ENCODE measurements at places on chromosomes 4 and X.

DNA sequence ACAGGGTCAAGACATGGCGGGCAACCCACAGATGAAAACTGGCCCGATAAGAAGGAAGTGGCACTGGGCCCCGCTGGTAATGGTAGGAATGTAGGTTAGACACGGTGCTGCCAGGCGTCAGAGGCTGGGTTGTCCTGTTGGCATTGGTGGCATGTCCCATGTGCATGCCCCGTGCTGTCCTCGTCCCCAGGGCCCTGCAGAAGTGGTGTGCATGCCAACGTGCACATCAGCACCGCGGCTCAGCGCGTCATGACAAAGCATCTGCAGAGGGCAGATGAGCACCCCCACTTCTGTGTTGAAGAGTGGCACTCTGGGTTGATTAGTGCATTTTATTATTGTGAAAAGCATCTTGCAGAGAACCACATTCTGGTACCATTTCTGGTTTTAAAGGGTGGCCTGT lies 35.6 kb downstream of the NELFA start:
- no peak for DNase-seq

DNA sequence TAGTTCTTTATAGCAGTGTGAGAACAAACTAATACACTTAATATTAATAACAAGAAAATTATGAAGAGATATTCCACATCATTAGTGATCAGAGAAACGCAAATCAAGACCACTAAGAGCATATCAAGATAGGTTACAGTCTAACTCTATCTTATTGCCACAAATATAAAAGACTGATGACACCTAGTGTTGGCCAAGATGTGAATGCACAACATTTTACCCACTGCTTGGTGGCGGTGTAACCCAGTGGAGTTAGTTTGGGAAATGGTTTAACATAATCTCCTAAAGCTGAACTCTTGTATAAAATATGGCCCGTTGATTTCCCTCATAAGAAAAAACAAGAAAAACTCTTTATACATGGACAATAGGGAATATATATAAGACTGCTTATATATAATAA lies 92.4 kb downstream of the SLITRK2 start:
- DNase-seq, result no peak

GRCh38 chr4:84596826-84597225 lies 13.9 kb downstream of the CDS1 start:
- no peak for DNase-seq

DNA sequence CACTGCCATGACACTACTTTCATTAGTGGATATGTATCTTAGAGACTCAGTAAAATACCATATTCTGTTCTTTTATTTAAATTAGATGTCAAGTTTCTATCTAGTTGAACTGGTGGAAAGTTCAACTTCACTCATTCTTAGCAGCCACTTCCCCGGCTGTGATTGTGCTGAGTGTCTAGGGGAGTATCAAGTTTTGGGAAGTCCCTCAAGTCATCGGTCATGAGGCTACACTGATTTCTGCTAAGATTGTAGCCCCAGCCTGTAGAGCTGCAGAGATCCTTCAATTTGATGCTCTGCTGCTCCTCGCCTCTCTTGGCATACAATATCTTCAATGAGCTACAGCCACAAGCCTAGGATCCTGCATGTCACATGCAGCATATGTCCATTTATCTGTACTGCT lies 53.9 kb downstream of the DMP1 start:
- DNase-seq, result no peak

DNA sequence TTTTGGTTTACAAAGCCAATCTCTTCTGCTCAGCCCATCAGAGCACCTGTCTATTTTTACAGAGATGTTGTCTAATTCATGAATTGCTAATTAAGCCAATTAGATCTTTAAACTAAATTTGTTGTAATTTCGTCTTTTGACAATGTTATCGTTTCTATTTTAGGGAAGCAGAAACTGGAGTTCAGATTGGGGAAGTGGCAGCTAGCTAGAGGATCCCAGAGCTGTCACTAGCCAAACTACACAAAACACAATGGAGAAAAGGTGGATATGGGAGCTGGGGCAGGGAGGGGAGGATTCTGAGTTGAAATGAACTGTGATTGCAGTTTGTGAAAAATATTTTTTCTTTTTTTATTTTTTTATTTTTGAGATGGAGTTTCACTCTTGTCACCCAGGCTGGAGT lies 35.8 kb downstream of the CASP3 start:
- no peak for DNase-seq

DNA sequence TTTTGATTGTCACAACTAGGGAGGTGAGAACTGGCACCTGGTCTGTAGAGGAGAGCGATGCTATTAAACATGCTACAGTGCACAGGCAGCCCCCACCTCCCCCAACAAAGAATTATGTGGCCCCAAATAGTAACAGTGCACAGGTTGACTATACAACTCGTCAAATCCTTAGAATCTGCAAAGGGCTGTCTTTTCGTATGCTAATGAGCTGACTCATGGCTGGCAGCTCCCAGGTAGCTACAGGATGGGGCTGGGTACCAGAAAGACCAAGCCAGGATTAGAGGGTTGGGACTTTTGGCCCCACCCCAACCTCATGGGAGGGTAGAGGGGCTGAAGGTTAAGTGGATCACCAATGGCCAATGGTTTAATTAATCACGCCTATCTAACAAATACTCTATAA lies 104.7 kb upstream of the SORBS2 start:
- no peak for DNase-seq

DNA sequence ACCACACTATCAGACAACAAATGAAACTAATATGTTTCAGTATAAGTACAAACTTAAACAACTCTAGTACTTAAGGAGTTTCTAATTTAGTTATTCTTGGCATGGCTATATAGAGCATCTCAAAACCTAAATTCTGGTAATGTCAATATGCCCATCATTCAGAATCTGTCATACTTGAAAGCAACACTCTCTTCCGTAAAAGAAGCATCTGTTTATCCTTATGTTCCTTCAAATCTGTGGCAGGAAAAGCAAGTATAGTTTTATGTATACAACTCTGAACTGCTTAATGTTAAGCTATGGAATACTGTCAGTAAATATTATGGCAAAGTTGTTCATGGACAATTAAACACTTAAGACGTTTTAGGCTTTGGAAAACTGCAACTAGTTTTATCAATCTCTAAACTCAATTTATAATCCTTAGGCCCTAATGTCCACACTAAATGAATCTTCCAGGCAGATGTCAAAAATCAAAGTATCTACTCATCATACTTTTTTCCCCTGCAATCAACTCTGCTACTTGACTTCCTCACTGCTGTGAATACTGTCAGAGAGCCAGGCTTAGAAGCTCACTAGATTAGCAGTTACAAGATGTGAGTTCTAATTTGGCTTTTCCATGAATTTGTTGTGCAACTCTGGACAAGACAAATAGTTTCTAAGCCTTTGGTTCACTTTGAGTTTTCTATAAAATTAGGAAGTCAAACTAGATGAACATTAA lies 109.4 kb downstream of the SCLT1 start:
- no peak for DNase-seq

DNA sequence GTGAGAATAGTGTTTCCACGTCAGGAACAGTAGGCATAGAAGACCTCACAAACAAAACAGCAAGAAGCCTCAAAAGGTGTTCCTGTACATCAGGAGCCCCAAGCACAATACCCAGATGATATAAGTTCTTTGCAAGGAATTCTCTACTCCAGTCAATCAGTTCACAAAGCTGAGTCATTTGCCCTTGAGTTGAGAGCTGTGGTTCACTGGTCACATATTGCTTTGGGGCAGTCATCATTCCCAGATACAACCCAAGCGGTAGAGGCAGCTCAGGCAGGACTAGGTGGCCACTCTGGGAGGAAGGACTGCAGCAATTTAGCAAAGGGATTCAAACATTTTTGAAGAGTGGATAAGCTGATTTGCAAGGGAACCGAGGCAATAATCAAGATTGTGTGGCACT lies 551.5 kb upstream of the ZFP42 start:
- no peak for DNase-seq
